ENCODE measurements at places on chromosomes 12 and 14. TPM values are rescaled to one million over a fixed set of nuclear protein-coding genes. Genes with fewer than 3 reads are reported as not detected.

Gene AMHR2
- not detected for total RNA-seq

- no peak overlapping the region for H3K27ac ChIP-seq
- H3K4me3 ChIP-seq: no peak overlapping the region
- DNase-seq: no peak
These were observed 41.5 kb downstream of the BCL11B start for GRCh38 chr14:99230208-99231151.

DNA sequence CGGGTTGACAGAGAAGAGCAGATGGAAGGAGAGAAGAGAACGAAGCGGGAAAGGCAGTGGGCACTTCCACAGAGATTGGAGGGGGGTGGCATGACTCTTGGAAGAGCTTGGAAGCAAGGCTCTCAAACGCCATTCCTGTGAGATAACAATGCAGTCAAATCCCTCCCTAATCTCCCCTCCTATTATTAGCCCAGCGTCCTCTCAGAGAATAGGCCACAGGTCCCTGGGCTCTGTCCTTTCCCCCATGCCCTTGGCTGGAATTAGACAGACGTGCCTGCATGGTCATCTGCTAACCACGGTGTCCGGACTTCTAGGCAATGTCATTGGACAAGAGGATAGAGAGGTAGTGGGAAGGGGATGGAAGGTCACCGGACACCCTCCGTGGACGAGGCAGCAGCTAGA is 8.0 kb upstream of the MYH7 start:
- H3K27me3 ChIP-seq: no peaks in the 10 kb centered on the region
- H3K36me3 ChIP-seq: no peaks in the 10 kb centered on the region
- no peak for DNase-seq

DNA sequence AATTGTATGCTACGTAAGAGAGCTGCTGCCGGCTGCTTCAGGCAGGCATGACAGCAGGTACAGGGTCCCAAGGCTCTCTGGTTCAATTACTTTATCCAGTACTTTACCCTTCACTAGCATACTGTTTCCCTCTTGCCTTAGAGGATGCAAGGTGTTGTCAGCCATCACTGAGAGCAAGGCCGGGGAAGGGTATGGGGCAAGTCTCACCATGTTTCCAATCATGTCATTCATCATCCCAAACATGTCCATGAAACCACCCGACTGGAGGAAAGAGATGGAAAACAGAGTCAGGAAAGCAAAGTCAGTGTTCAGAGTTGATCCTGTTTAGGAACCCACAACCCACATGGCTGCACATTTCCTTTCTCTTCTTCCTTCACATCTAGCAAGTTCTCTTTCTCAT is 2.4 kb downstream of the MLF2 start:
- H3K36me3 ChIP-seq: peaks cover 18% of the 10 kb centered on the region
- no peak for DNase-seq
- no peak overlapping the region for H3K27ac ChIP-seq
- H3K27me3 ChIP-seq: no peaks in the 10 kb centered on the region
- H3K4me1 ChIP-seq: peaks cover 30% of the 10 kb centered on the region

DNA sequence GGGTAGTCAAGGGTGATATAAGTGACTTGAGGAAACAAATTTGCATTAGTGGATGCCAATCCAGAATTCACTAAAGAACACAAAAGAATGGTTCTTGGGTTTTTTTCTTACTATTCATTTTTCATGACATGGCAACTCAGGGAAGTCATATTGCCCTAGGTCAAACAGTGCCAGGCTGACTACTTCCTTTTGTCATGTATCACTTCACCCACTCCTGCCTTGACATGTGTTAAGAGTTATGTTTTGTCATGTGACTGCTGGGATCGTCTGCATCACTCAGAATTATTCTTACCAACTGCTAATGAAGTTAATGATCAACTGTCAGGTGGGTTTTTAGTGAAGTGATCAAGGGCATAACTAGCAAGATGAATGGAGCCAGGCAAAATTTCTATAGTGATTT is 74.2 kb downstream of the PRORP start:
- H3K27ac ChIP-seq: no peak overlapping the region
- H3K36me3 ChIP-seq: 0 out of 2 replicates have a peak, but pooled peaks cover 6% of the 10 kb centered on the region
- no peaks in the 10 kb centered on the region for H3K27me3 ChIP-seq
- peaks cover 6% of the 10 kb centered on the region for H3K4me1 ChIP-seq
- no peak overlapping the region for H3K4me3 ChIP-seq

All from Karpas-422 (cell line).